NCI-H774 (cell line): ENCODE measurements at places on chromosomes 5 and 9.

DNA sequence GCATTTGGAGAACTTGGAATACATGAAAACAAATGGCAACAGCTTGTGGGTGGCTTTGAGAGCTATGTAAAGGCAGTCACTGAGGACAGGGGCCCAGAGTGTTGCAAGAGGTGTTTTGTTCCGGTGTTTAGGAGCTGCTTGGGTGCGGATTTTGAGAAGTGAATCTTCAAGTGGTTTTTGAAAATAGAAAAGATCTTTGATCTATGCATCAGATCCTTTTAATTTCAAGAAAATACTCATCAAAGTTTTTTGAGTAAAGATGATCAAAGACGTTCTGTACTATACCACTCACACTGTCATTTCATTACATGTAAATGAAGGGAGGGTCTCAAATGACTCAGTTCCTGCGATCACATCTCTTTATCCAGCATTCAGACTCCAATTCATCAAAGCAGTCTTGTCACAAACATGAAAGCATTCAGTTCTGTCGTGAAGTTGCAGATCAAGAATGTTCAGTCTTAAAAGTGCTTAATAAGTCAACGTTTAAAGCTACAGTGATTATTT lies 112.5 kb downstream of the WDR41 start:
- no peak for DNase-seq

DNA sequence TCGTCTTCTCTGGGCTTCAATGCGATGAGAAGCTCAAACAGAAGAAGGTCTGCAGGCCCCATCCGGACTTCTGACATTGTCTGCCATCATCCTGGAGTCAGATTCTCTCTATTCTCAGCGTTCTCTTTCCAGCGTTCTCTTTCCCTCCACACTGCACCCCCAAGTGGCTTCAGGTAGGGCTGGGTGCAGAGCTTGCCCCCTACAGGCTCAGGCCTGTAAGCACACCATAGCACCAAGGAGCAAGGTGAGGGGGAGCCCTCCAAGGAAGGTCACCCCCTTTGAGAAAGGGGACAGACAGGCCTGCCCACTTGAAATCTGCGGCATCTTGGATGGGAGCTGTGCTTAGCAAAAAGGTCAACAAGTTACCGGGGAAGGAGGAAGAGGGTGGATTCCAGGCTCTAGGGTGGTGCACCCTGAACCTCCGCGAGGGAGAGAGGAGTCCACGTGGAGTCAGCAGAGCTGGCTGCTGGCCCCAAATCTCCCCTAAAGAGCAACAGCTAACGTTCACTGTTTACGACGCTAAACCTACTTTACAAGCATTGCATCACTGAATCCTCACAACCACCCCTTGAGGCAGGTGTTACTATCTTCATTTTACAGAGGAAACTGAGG lies 27.5 kb downstream of the GPX3 start:
- DNase-seq = no peak

DNA sequence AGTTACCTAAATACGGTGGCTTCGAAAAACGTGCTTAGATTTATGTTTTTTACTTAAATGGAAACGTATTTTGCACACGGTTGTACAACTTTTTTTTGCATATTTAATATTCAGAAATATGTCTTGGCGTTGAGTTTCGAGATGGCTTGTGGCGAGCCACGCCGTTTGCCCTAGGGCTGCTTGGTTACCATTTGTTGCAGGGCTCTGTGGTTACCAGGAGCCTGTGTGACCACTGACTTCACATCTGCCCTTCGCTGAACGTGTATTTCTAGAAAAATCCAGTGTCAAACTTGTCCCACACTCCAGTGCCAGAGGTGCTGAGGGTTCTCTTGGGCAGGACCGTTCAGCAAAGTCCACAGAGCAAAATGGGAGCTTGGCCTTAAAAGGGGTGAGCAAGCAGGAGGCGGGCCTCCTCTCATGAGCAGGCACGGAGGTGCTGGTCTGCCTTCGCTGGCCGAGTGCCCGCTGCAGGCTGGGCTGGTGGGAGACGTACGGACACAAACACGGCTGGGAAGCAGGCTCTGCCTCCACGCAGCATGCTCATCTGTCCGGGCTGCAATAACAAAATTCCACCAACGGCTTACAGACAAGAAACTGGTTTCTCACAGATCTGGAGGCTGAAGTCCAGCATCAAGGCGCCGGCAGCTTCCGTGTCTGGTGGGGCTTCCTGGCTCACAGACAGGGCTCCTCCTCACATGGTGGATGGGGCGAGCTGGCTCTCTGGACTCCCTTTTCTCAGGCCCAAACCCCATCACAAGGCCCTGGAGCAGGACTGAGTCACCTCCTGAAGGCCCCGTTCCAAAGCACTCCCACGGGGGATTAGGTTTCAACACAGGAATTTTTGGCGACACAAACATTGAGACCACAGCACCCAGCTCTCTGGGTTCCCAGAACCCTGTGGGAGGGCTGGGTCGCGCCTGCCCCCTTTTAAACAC lies 5.4 kb downstream of the MRPL36 start:
- no peak for DNase-seq

DNA sequence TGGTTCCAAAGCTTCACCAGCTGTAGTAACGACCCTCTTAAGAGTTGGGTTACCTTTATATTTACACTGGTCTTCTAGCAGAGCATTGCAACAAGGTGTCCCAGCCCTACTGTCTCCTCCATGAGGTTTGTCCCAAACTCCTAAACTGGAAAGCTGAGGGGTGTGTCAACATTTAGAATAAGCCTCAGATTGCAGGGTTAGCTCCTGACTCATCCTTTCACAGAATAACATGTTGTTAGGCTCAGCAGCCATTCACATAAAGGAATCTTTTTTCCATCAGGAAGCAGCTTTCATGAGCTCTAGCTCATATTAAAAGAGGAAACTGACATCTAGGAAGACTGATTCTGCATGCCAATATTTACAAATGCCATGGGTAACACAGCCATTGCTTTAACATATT lies 238.7 kb downstream of the EFNA5 start:
- no peak for DNase-seq

DNA sequence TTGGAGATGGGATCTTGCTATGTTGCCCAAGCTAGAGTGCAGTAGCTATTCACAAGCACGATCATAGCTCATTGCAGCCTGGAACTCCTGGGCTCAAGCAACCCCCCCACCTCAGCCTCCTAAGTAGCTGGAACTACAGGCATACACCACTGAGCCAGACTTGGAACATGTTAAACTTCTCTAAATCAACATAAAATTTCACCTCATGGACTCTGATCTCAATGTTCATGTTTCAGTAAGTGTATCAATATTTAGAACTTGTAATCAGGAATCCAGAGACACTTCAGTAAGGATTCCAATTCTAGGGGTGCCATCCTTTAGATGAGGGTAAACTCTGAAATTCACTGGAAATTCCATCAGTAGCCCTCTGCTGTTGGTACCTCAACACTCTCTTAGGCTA lies 6.8 kb downstream of the GNE start:
- DNase-seq = no peak

GRCh38 chr9:131524665-131525315 lies 6.3 kb downstream of the UCK1 start:
- no peak for DNase-seq

DNA sequence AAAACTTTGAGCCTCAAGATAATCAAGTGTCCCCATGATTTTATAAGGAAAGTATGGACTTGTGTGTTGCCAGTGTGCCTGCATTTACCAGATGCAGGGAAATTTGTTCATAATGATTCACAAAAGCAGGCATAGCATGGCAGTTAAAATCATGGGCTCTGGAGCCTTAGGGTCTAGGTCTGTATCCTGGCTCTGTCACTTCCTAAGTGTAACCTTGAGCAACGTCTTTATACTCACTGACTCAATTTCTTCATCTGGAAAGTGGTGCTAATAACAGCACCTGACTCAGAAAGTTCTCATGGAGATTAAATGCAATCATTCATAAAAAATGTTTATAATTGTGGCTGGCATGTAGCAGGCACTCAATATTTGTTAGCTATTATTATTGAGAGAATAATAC lies 234.9 kb downstream of the SAXO1 start:
- no peak for DNase-seq

- no peak for DNase-seq
Measured at GRCh38 chr9:76737154-76737902, 26.9 kb upstream of the PCA3 start.

DNA sequence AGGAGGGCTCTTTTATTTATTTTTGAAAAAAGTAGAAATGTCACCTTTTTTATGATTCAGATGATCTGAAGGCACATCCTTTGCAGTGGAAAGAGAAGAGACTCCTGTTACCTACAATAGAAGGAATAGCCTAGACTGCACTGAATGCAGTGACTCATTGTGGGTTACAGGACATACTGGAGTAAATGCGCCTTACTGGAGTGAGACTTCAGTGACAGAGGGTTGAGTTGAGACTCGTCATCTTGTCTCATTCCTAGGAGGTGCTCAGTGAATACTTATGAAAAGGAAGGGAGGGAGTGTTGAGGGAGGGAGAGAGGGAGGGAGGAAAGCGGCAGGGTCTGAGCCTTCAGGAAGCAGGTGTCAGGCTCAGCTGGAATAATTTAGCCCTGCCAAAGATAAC lies 25.2 kb downstream of the ANKRA2 start:
- no peak for DNase-seq

GRCh38 chr9:99430301-99430700 lies 208.2 kb downstream of the SEC61B start:
- no peak for DNase-seq

DNA sequence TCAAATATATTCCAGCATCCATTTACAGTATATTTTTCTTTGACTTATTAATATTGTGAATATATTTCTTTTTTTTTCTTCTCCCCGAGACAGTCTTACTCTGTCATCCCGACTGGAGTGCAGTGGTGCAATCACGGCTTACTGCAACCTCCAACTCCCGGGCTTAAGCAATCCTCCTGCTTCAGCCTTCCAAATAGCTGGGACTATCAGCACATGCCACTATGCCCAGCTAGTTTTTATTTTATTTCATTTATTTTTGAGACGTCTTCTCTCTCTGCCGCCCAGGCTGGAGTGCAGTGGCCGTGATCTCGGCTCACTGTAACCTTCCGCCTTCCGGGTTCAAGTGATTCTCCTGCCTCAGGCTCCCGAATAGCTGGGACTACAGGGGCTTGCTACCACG lies 7.4 kb upstream of the GLIPR2 start:
- no peak for DNase-seq

DNA sequence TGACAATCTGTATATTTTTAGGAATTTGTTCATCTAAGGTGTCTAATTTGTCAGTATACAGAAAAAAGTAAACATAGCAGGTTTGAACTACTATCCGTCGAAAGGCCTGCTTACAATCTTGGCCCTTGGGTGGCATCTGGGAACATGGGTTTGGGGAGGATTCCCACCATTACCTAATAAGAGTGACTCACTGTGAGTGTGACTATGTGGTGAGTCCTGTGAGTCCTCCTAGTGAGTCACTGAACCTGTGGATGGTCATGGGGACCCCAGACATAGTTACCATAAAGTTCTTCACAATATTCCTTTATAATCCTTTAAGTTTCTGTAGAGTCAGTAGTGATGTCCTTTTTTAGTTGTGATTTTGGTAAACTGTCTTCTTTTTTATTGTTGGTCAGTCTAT lies 37.0 kb downstream of the RNF130 start:
- no peak for DNase-seq

DNA sequence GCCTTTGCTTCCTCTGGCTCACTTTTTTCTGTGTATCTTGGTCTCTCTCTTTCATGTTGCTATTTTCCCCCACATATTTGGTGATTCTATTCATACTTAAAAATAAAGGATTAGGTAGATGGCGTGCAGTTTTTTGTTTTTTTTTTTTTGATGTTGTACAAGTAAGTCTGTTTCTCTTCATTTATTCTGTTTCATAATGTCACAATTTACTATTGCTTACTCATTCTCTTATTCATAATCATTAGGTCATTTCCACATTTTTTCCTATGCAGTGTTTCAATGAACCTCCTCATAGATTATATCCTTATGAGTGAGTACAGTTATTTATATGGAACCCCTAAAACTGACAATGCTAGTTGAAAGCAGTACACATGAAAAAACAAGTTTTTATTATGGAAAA lies 136.3 kb downstream of the APBA1 start:
- DNase-seq = no peak

DNA sequence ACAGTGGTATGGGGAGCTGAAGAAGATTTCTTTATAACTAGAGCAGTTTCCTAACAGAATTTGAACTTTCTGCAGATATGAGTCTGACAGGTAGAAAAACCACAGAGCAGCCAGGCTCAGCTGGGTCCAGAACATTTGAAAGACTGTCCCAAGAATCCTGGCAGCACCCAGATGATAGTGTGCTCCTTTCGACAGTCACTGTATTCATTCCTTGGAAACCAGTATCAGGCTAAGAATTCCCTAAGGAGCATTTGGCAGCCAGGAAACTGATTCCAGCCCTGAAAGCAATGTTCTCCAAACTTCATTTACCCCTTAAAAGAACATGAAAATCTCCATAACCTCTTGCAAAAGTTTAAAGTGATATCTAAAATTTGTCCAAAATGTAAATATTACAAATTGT lies 123.0 kb upstream of the MTAP start:
- DNase-seq = no peak

- DNase-seq = no peak
Measured at GRCh38 chr5:88732181-88732633, 150.8 kb downstream of the MEF2C start.

GRCh38 chr5:116130471-116130870 lies 45.6 kb downstream of the COMMD10 start:
- no peak for DNase-seq

DNA sequence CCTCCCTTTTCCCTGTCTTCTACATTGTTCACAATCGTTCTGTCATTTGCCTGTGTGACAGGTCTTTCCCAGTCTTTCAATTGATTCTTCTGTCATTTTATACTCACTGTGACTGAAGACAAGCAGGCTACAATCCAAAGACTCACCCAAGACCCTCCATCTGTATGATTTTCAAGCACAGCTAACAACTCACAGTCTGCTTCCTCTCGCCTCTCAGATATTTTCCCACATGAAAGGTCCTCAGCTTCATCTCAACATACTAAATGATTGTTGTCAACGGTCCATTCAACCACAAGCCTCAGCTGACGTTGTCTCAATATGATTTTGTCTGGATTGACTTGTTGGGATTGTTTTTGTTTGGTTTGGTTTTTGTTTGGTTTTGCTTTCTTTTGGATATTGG lies 346.5 kb downstream of the NFIB start:
- DNase-seq = no peak

- no peak for DNase-seq
Measured at GRCh38 chr5:138649316-138649720, 74.1 kb upstream of the HSPA9 start.

- no peak for DNase-seq
Measured at GRCh38 chr5:157020002-157020401, 38.9 kb downstream of the HAVCR1 start.

GRCh38 chr5:112787261-112787660 lies 49.6 kb downstream of the APC start:
- DNase-seq = no peak

GRCh38 chr5:143932584-143932983 lies 120.6 kb downstream of the HMHB1 start:
- DNase-seq = no peak

DNA sequence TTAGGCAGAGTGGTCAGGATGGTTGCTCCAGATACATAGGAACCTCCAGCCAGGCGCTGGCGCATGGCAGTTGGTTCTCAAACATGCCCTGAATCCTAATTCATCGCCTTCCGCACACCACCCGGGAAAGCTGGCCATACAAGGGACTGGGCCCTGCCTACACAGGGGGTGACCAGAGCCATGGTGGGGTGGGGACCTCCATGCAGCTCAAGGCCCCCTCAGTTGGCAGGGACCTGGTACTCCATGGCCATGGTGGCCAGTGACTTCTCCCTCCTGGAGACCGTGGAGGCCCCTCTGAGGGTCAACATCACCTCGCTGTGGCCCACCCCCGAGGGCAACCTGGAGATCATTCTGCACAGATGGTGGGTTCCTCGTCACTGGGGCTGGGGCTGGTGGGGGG lies 26.8 kb downstream of the PAEP start:
- DNase-seq = no peak
